Stomach (tissue), 19 donors: ENCODE measurements at places on chromosomes 5 and 9. TPM values are rescaled to one million over a fixed set of nuclear protein-coding genes. Genes with fewer than 3 reads are reported as not detected.

The PCDHB8 gene
- polyA plus RNA-seq: not detected

- H3K27me3 ChIP-seq: no peaks in the 10 kb centered on the region
- peaks cover 52% of the 10 kb centered on the region for H3K4me1 ChIP-seq
- no peak for DNase-seq
- H3K36me3 ChIP-seq: peaks cover 11% of the 10 kb centered on the region
Measured at GRCh38 chr9:116693233-116693731, 6.2 kb downstream of the TRIM32 start.

DNA sequence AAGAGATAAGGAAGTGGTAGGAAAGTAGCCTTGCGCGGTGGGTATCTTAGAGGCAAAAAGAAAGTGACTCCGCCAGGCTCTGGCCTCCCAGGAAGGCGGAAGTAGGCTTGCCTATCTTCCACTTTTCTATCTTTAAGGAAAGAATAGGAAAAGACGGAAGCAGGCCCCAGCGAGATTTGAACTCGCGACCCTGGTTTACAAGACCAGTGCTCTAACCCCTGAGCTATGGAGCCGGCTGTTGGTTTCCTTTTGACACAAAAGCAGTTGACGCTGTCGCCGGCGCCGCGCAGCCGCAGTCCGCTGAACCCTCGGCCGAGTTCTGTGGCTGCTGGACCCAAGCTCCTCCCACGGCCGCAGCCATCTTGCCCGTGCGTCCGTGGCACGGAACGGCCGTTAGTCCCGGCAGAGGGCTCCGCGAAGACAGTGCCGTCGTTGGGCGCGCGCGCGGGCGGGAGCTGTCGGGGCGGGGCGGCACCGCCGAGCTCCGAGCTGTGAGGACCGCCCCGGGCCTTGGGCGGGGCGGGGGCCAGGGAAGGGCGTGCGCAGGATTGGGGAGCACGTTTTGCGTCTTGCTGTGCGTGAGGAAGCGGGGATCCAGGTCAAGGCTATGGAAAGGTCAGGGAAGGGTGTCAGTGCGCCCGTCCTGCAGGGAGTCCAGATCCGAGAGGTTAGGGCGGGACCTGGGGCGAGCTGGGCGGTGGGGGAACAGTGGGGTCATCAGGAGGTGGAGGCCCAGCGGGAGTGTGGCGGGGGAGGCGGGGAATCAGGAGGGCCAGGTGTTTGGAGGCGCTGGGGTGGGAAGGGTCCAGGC lies 13.3 kb downstream of the TRIM7 start:
- H3K27ac ChIP-seq: peak overlapping the region; percentile 89
- DNase-seq: peak; percentile 97
- H3K4me3 ChIP-seq: peak overlapping the region; percentile 85
- no peaks in the 10 kb centered on the region for H3K36me3 ChIP-seq
- no peaks in the 10 kb centered on the region for H3K27me3 ChIP-seq

GRCh38 chr9:114694719-114695269 lies 12.8 kb upstream of the TEX48 start:
- no peaks in the 10 kb centered on the region for H3K27me3 ChIP-seq
- DNase-seq: no peak
- H3K36me3 ChIP-seq: no peaks in the 10 kb centered on the region
- no peak overlapping the region for H3K4me3 ChIP-seq
- H3K27ac ChIP-seq: no peak overlapping the region
- no peaks in the 10 kb centered on the region for H3K4me1 ChIP-seq

GRCh38 chr9:98804083-98804482 lies 3.4 kb upstream of the GALNT12 start:
- no peaks in the 10 kb centered on the region for H3K36me3 ChIP-seq
- no peak overlapping the region for H3K4me3 ChIP-seq
- H3K4me1 ChIP-seq: peaks cover 70% of the 10 kb centered on the region
- peaks cover 9% of the 10 kb centered on the region for H3K27me3 ChIP-seq

- no peak for DNase-seq
- H3K36me3 ChIP-seq: peaks cover 21% of the 10 kb centered on the region
- H3K4me3 ChIP-seq: no peak overlapping the region
- H3K27ac ChIP-seq: peak overlapping the region; percentile 93
Measured at GRCh38 chr9:121358751-121359150, 11.3 kb downstream of the STOM start.

DNA sequence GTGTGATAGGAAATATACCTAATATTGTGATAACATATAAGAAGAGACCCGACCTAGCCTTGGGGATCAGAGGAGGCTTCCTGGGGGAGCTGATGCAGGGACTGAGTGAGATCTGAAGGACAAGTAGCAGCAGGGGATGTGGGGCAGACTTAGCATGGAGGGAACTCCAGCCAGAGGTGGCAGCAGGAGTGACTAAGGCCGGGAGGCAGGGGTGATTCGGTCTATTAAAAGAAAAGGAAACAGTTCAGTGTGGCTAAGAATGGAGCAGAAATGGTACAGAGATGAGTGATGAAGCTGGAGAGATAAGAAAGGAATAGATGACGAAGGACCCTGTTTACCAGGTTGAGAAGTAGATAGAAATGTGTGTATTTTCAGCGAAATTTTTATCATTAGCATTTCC lies 408.8 kb downstream of the ENC1 start:
- no peak for DNase-seq
- no peak overlapping the region for H3K4me3 ChIP-seq
- H3K27ac ChIP-seq: no peak overlapping the region
- H3K36me3 ChIP-seq: no peaks in the 10 kb centered on the region
- no peaks in the 10 kb centered on the region for H3K4me1 ChIP-seq
